Muscle of leg (tissue), 16 donors: ENCODE measurements at places on chromosomes 3 and 15.

DNA sequence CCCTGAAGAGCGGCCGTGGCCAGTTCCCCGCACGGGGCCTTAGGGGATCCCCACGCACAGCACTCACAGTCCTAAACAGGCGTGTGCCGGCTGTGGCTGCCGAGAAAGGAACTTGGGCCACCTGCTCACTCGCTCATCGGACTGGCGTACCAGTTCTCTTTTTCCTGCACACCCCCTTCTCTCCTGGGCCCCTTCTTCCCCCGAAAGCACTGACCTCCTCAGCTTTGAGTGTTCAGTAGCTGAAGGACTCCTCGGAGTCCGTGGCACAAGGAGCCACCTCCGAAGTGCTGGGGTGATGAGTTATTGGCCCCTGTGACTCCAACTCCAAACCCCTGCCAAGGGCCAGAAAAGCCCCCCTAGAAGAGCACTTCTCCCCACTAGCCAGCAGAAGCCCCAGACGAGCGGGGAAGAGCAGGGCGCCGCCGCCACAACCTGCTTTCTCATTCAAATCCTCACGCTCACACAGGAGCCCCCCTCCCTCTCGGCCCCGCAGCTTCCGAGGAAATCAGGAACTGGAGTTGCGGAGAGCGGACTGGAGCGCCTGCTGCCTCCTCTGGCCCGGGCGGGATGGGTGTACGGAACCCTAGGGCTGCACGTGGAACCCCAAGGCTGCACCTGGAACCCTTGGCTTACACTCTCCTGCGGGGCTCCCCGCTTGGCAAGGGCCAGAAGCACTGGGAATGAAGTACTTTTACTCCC, at the start of gene PLCH1:
Gene PLCH1 (minus strand): TSS at position 446 of the 699 bp plus-strand sequence. CDS start 40,847 bp downstream, outside the sequence.
- peaks cover 18% of the 10 kb centered on the region for H3K4me1 ChIP-seq
- H3K27me3 ChIP-seq, result peaks cover 30% of the 10 kb centered on the region
- H3K4me3 ChIP-seq, result peak within 1 kb of the TSS; percentile 61
- H3K27ac ChIP-seq, result no peak within 1 kb of the TSS
- DNase-seq, result peak; percentile 81

DNA sequence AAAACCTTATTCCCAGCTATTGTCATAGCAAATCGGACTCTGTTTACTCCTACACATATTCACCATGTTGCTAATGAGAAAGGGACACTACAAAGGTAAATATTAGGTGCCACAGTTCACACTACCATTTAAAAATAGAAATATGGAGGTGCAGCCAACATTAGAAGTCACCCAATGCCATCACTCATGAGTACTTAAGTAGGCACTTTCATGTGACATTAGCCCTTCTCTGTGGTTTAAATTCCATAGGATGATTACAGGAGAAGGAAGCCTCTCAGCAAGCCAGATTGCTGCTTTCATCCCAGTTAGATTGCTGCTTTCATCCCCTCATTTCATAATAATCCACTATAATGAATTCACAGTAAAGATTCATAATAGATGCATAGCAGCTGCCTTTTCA, 376.8 kb upstream of the ALCAM start:
- H3K4me3 ChIP-seq, result no peak overlapping the region
- DNase-seq, result no peak
- no peaks in the 10 kb centered on the region for H3K4me1 ChIP-seq

GRCh38 chr3:55588146-55588765, 101.2 kb upstream of the WNT5A start:
- H3K27me3 ChIP-seq, result no peaks in the 10 kb centered on the region
- no peaks in the 10 kb centered on the region for H3K4me1 ChIP-seq
- H3K36me3 ChIP-seq, result no peaks in the 10 kb centered on the region
- H3K4me3 ChIP-seq, result no peak overlapping the region
- DNase-seq, result no peak

GRCh38 chr3:157916672-157917071, 189.5 kb downstream of the SHOX2 start:
- peaks cover 3% of the 10 kb centered on the region for H3K4me1 ChIP-seq
- no peaks in the 10 kb centered on the region for H3K36me3 ChIP-seq
- DNase-seq, result no peak
- H3K27me3 ChIP-seq, result no peaks in the 10 kb centered on the region

GRCh38 chr15:90291679-90292356, 26.3 kb downstream of the NGRN start:
- no peaks in the 10 kb centered on the region for H3K27me3 ChIP-seq
- DNase-seq, result no peak
- no peak overlapping the region for H3K4me3 ChIP-seq

DNA sequence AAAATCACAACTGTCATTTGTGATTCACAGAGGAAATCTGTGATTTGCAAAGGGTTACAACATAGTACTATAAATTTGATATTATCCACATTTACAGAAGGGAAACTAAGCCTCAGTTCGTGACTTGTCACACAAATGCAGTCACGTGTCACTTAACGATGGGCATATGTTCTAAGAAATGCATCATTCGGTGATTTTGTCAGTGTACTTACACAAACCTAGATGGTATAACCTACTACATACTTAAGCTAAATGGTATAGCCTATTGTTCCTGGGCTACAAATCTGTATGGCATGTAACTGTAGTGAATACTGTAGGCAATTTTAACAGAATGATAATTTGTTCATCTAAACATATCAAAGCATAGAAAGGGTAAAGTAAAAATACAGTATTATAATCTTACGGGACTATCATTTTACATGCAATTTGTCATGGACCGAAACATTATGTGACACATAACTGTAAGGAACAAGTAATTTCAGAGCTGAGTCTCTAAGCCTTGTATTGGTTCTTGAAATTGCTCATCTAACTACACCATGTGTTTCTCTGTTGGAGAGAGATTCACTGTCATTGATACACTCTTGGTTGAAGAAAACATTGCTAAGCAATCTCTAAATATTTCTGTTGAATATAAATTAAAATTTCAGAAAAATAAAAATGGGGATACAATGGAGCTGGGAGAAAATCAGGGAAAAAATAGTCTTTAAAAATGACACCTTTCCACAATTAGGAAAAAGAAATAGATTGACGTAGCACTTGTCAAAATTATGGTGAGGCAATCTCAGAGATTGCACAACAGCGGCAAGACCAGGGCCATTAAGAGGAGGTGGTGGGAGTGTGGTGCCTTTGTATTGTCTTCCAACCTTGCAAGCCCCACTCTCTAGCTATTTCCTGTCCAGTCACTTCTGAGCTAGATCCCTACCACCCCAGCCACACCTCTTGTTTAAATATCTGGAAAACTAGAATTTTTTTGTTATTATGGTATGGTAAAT, 645.8 kb upstream of the TBL1XR1 start:
- no peak overlapping the region for H3K4me3 ChIP-seq
- no peak for DNase-seq
- H3K27ac ChIP-seq, result no peak overlapping the region
- H3K36me3 ChIP-seq, result no peaks in the 10 kb centered on the region

DNA sequence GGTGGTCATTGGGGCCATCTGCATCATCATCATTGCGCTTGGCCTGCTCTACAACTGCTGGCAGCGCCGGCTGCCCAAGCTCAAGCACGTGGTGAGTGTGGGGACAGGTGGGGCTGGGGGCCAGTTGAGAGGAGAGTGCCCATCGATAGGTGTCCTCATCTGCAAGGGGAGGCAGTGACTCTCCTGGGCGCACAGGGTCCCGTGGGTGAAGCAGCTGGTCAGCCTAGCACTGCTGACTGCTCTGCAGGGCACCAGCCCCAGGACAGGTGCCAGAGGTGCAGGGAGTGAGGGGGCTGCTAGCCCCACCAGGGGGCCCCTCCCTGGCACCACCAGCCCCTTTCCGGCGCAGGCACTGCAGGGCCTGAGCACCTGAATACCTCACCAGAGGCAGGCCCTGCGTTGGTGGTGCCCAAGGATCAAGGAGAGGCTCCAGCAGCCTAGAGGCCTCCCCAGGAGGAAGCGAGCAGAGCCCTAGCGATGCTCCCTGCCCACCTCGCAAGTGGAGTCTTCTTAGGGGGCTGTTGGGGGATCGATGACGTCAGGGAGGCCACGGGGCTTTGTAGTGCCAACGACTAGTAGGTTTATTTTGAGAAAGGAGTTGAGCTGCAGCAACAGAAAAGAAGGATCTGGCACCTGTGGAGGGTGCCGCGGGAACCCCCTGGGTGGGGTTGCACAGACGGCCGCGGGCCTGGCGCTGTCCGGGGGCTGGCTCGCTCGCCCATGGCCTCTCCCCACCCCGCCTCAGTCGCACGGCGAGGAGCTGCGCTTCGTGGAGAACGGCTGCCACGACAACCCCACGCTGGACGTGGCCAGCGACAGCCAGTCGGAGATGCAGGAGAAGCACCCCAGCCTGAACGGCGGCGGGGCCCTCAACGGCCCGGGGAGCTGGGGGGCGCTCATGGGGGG, 976 bp upstream of the ABTB1 start:
- no peaks in the 10 kb centered on the region for H3K27me3 ChIP-seq
- H3K36me3 ChIP-seq, result peaks cover 7% of the 10 kb centered on the region
- H3K27ac ChIP-seq, result peak overlapping the region; percentile 69
- H3K4me3 ChIP-seq, result peak overlapping the region; percentile 63
- DNase-seq, result peak; percentile 43

DNA sequence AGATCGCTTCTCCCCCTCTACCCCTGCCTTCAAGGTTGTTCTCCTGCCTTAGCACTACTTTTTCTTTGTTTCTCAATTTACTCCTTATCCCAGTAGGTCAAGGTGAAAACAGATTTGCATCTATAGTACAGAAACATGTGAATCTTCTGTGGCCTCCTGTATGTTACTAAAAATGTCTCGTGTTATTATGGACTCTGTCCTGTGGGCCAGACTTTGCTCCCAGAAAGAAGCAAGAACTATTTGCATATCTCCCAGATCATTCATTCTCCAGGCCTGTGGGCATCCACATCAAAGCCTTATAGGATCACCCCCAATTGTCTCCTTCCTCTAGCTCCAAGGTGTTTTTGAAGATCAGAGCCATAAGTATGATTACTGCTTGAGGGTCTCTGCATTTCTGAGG, 169.5 kb upstream of the ROPN1 start:
- DNase-seq, result no peak
- no peaks in the 10 kb centered on the region for H3K36me3 ChIP-seq
- no peaks in the 10 kb centered on the region for H3K27me3 ChIP-seq
- no peak overlapping the region for H3K27ac ChIP-seq

DNA sequence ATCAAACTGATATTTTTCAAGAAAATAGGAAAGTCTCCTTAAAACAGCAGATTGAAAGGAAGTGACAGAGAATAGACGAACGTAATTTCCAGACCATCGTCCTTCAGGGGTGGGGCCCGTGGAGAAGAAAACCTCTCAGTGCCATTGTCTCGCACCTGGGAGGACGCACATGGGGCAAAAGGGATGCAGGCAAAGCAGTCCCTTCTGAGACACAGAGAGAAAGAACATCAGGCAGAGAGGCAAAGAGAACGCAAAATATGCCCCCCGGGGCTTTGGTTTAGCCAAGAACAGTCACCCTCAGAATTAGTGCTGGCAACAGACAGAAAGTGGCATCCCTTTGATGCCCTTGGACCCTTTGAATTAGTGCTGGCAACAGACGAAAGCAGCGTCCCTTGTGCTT, 37.0 kb downstream of the MUC20 start:
- peaks cover 64% of the 10 kb centered on the region for H3K4me1 ChIP-seq
- H3K4me3 ChIP-seq, result no peak overlapping the region
- no peaks in the 10 kb centered on the region for H3K36me3 ChIP-seq
- H3K27ac ChIP-seq, result no peak overlapping the region
- peaks cover 21% of the 10 kb centered on the region for H3K27me3 ChIP-seq
- no peak for DNase-seq

GRCh38 chr3:122572940-122573412, 4.5 kb upstream of the PARP15 start:
- peak; percentile 9 for DNase-seq
- peaks cover 5% of the 10 kb centered on the region for H3K27me3 ChIP-seq
- H3K4me1 ChIP-seq, result peaks cover 5% of the 10 kb centered on the region
- no peak overlapping the region for H3K27ac ChIP-seq

DNA sequence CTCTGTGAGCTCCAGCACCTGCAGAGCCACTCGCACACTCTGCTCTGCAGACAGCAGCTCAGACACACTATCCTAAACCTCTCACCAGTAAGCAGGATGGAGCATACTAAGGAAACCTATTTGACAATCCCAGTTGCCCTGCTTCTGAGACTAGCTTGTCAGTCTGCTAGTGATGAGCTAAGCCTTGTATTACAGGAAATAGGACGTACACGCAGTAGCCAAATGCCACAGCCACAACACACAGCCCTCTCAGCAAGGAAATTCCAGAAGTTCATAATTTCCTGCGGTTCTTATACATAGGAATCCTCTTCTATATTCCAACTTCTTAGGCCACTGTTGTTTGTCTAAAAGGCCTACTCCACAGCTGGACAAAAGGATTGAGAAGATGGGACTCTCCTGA, 74.5 kb downstream of the MYLK start:
- peak overlapping the region; percentile 76 for H3K27ac ChIP-seq
- H3K27me3 ChIP-seq, result peaks cover 2% of the 10 kb centered on the region
- no peak overlapping the region for H3K4me3 ChIP-seq

DNA sequence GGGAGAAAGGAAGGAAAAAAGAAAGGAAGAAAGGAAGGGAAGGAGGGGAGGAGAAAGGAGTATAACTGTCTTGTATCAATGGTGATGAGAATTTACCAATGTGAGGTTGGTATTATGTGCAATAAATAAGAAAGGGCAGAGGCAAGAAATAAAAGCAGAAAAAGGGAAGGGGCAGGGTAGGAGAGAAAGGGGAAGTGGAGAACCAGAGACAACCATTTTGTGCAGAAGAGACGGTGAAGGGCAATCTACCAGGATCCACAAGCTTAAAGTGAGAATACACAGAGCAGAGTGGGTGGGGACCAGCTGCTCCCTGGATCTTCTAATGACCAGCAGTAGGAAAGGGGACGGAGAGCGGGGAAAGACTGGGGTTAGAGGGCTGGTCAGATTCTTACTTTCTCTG, 106.9 kb upstream of the SLCO2A1 start:
- no peak for DNase-seq
- no peaks in the 10 kb centered on the region for H3K4me1 ChIP-seq
- H3K36me3 ChIP-seq, result no peaks in the 10 kb centered on the region
- H3K27ac ChIP-seq, result no peak overlapping the region

DNA sequence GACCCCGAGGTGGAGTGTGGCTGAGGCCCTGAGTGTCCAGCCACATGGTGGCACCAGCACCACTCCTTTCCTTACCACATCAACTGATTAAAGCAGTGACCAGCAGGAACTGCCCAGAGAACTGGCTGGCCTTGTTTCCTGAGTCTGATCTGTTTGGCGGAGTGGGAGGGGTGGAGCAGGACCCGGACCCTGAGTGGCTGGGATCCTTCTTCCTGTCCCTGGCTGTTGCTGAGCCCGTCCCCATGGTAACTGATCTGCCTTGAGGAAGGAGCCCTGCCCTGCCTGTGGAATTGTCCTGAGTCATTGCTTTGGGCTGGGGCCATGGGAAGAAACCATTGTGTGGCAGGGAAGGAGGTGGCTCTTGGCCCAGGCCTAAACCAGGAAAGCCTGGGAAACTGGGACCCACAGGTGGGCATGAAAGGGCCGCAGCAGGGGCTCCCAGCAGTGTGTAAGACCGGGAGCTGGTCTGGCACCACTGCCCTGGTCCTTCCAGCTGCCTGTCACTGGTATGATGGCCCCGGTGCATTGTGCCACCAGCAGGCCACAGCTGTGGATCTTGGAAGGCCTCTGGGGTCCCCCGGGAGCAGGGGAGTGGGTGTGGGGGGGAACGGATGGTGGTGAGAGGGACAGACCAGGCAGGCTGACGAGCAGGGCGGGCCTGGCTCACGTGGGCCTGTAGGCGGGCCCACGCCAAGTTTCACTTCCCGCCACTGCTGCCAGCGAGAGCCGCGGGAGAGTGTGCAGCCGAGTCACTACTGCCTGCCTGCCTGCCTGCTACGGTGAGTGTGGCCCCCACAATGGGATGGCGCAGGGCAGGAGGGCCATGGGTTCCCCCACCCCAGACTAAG, 19.2 kb downstream of the ATRIP start:
- peak overlapping the region; percentile 100 for H3K27ac ChIP-seq
- H3K4me3 ChIP-seq, result peak overlapping the region; percentile 69
- peak; percentile 100 for DNase-seq
- peaks cover 63% of the 10 kb centered on the region for H3K4me1 ChIP-seq
